Muscle of leg (tissue), 16 donors: ENCODE measurements at places on chromosomes 5 and 9. TPM values are rescaled to one million over a fixed set of nuclear protein-coding genes. Genes with fewer than 3 reads are reported as not detected.

GFPT2 gene
- polyA plus RNA-seq, result 8.8 TPM

GOLM1 gene
- 59.8 TPM for polyA plus RNA-seq

- no peak overlapping the region for H3K27ac ChIP-seq
- H3K4me1 ChIP-seq, result peaks cover 4% of the 10 kb centered on the region
- H3K27me3 ChIP-seq, result no peaks in the 10 kb centered on the region
- H3K4me3 ChIP-seq, result no peak overlapping the region
Measured at GRCh38 chr5:9343146-9343850, 202.6 kb downstream of the SEMA5A start.

- no peak overlapping the region for H3K4me3 ChIP-seq
- no peak for DNase-seq
- H3K36me3 ChIP-seq, result no peaks in the 10 kb centered on the region
- no peak overlapping the region for H3K27ac ChIP-seq
- peaks cover 9% of the 10 kb centered on the region for H3K4me1 ChIP-seq
Measured at GRCh38 chr5:72498284-72498683, 8.9 kb downstream of the ZNF366 start.

DNA sequence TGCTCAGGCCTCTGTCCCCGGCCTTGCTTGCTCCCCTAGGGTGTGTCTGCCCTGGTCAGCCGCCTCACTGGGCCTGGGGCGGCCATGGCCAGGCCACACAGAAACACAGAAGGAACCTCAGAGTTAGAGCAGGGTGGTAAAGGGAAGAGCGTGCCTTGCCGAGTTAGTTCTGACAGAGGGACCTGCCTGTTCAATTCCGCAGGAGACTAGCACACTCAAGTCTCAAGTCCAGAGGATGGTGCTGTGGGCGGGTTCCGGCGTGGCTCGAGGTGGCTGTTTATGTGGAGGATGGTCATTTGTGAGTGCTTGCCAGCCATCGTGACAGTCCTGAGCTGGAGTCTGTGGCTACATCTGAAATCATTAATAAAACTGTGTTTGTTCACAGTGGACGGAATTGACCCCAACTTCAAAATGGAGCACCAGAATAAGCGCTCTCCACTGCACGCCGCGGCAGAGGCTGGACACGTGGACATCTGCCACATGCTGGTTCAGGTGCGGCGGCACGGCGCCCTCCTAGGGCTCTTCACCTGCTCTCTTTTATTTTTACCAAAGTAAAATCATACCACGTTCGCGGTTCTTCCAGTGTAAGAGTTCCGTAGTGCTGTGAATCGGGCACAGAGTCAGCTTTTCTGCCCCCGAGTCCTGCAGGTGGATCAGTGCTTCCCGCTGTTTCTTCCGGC, 95.5 kb upstream of the CACNA1B start:
- no peak overlapping the region for H3K27ac ChIP-seq
- no peak for DNase-seq
- peaks cover 60% of the 10 kb centered on the region for H3K36me3 ChIP-seq
- no peaks in the 10 kb centered on the region for H3K27me3 ChIP-seq
- peaks cover 16% of the 10 kb centered on the region for H3K4me1 ChIP-seq
- H3K4me3 ChIP-seq, result no peak overlapping the region

- H3K27ac ChIP-seq, result no peak overlapping the region
- H3K27me3 ChIP-seq, result no peaks in the 10 kb centered on the region
- DNase-seq, result peak; percentile 24
- H3K4me3 ChIP-seq, result no peak overlapping the region
- H3K36me3 ChIP-seq, result no peaks in the 10 kb centered on the region
Measured at GRCh38 chr5:146794326-146795029, 84.1 kb downstream of the PPP2R2B start.

- no peak overlapping the region for H3K27ac ChIP-seq
- H3K4me3 ChIP-seq, result no peak overlapping the region
Measured at GRCh38 chr9:88835038-88835466, 156.2 kb upstream of the S1PR3 start.

DNA sequence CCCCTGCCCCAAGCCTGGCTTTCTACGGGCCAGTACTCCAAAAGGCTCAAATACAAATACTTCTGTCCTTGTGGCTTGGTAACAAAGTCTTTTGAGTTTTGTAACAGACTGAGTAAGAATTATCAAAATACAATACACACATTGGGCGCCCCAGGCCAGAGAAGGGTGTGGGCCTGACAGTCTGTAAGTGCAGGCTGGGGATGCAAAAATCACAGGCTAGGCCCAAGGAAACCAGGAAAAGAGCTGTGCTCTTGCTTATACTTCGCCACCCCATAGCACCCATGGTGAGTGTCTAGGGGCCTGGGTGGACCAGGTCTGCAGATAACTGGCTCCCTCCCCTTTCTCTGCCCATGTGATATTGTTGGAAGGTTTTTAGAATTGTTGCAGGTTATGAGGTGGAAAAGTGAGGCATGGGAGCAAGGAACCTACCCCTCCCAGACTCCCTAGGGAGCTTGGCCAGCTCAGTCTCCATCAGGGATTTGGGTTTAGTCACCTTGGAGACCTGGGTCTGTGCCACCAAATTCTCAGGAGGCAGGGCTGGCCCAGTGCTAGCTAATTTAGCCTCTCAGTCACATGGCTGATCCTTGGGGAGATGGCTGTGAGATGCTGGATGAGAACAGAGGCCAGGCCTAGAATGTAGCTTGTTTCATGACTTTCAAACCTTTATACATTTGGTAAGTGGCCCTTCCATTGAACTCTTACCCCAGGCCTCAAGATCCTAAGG, 72.9 kb downstream of the TARS1 start:
- no peaks in the 10 kb centered on the region for H3K36me3 ChIP-seq
- DNase-seq, result no peak
- no peaks in the 10 kb centered on the region for H3K4me1 ChIP-seq
- H3K27me3 ChIP-seq, result no peaks in the 10 kb centered on the region

DNA sequence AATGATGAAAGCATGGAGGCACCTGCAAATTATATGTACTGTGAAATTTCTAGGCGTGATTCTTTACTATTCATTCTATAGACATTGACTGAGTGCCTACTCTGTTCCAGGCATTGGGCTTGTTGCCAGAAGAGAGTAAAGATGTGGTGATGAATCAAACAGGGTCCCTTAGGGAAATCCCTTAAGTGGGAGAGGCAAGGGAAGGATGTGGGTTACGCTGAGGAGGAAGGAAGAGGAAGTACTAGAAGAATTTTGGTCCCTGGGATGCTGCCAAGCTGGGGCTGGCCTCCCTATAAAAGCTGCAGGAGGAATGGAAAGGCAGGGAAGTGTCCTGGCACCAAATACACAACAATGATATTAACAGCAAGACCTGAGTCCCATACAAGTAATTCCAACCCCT, 76.7 kb upstream of the SPOCK1 start:
- no peaks in the 10 kb centered on the region for H3K4me1 ChIP-seq
- no peak overlapping the region for H3K4me3 ChIP-seq
- no peak for DNase-seq
- no peaks in the 10 kb centered on the region for H3K27me3 ChIP-seq
- H3K36me3 ChIP-seq, result no peaks in the 10 kb centered on the region

GRIN1 gene
- 0.12 TPM for polyA plus RNA-seq

GABRA6 gene
- polyA plus RNA-seq, result not detected

FGD3 gene
- polyA plus RNA-seq, result 3.8 TPM

- peaks cover 32% of the 10 kb centered on the region for H3K4me1 ChIP-seq
- no peaks in the 10 kb centered on the region for H3K36me3 ChIP-seq
- no peak for DNase-seq
Measured at GRCh38 chr5:2753452-2754420, 2.3 kb upstream of the IRX2 start.

KIF12 gene
- polyA plus RNA-seq, result 0.40 TPM

COQ4 gene
- polyA plus RNA-seq, result 33.8 TPM

- no peak overlapping the region for H3K27ac ChIP-seq
- H3K36me3 ChIP-seq, result no peaks in the 10 kb centered on the region
- no peak overlapping the region for H3K4me3 ChIP-seq
- no peaks in the 10 kb centered on the region for H3K4me1 ChIP-seq
- no peaks in the 10 kb centered on the region for H3K27me3 ChIP-seq
- DNase-seq, result peak; percentile 16
Measured at GRCh38 chr5:8767746-8768145, 778.1 kb downstream of the SEMA5A start.
